ENCODE measurements at places on chromosomes 7 and 10.

DNA sequence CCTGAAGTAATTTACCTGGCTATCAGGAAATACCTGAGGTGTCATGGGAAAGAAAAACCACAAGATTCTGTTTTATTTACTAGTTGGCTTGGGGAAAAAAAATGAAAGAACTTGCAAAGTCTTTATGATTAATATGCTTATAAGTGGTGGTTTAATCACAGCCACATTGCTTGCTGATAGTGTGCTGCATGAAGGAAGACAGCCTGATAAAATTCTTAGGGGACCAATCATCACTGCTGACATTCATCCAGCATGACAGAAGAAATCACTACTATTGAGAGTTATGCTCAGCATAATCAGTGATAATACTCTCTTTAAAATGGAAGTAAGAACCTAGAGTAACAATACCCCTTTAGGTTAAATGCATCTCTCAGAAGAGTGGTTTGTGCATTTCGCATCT, 150.2 kb upstream of the LRRN3 start:
- no peak for DNase-seq

DNA sequence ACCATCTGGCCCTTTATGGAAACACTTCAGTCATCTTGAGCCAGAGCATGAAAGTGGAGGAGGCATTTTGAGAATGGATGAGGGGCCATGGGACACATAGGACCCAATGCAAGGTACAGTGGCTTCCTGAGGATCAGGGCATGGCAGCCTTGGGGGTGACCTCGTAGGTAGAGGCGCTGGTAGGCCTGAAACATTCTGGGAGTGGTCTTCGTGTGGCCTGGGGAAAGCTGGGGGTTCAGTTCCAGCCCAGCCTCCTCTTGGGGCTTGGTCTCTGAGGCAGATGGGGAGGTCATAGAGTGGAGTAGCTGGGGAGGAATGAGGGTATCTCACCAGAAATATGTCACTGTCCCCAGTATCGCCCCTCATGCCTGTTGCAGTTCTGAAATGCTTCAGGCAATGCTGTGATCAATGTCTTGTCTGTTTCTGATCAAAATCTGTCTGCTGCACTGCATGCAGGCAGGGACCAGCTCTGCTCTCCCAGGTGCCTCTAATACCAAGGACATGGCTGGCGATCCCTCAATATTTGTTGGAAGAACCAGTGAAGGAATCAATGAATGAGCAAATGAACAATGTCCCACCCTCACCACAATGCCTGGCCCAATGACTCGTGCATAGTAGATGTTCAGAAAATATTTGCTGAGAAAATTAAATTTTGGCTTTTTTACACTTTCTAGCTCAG, 90.9 kb downstream of the CHST15 start:
- DNase-seq: no peak

DNA sequence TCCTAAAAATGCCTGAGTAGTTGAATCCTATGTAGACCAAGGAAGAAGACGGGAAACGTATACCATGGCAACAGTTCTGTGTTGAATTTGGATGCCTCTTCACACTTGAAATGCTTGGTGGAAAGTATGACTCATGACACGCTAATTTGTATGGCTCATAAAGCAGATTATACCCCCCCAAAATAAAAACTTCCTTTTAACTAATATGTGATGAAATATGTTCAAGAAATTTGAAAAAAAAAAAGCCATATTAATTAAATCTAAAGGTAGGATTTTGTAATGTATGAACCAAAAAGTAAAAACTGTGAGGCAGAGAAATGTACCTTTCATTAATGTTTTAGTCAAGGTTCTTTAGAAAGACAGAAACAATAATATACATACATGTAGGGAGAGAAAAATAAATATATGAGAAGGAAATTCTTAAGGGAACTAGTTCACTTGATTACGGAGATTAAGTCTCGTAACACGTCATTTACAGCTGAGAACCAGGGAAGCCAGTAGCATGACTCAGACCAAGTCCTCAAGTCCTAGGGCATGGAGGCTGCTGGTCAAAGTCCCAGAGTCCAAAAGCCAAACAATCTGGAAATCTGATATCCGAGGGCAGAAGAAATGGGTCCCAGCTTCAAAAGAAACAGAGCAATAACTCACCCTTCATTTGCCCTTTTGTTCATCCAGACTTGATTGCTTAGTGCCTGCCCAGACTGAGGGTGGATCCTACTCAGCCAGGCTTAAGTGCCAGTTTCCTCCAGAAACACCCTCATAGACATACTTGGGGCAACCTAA, 485.1 kb downstream of the SEMA3D start:
- DNase-seq: no peak

DNA sequence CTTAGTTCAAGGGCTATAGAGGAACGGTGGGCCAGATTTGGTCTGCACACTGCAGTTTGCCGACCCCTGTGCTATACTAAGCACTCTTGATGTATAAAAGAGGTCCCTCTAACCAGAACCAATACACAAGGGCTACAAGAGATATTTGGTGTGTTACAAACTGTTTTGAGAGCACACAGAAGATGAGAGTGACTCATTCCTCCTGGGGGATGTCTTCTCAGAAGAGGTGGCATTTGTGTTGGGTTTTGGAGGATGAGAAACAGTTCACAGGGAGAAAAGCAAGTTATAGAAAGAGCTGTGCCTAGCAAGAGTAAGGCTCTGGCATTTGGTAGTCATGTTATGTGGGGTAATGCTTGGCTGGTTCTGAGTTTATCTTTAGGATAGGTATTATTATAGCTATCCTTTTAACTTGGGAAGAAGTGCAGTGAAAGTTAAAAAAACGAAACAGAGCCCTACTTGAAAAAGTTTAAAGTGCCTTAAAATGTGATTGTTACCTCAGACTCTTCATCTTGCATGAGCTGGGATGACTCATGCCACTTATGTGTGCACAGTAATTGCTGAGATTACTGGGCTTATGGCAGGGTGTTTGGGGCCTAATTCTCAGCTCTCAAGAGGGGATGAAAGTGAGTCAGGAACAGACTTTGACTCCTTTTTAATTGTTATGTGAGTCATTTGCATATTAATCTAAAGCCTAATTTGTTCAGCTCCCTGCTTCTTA, 160.4 kb downstream of the KIF20B start:
- no peak for DNase-seq

- DNase-seq: no peak
Measured at GRCh38 chr10:97928897-97929296, 79.3 kb downstream of the GOLGA7B start.

GRCh38 chr7:125555916-125556315, 626.3 kb upstream of the POT1 start:
- no peak for DNase-seq

- DNase-seq: no peak
Measured at GRCh38 chr10:132346806-132347205, 14.8 kb downstream of the LRRC27 start.

- DNase-seq: no peak
Measured at GRCh38 chr7:132476541-132476940, 99.7 kb downstream of the PLXNA4 start.

DNA sequence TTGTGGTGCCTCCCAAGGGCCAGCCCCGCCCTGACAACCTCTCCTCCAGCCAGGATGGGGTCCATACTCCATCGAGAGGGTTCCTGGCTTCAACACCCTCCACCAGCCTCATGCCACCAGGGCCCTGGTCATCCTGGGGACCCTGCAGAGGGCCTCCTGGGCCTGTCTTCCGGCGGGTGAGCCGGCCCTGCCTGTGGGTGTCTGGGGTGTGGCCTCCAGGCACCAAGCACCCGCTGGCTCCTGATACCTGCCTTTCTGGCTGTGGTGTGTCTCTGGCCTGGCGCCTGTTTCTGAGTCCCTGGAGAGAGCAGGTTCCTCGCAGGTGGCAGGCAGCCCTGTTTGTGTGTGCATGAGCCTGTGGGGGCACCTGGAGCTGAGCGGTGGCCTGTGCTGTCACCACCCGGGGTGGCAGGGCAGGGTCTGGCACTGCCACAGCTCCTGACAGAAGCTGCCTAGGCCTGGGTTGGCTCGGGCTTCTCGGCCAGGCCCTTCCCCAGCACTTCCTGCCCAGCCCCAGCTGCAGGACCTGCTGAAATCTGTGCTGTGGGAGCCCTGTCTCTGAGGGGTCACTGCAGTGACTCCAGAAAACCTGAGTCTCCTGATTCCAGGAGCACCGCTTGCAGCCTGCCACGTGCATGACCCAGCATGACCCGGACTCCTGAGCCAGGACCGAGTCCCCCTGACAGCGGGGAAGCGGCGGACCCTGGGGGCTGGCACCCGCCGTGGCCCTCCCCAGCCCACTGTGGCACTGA, 18.4 kb downstream of the ADAM8 start:
- DNase-seq: peak; percentile 36

GRCh38 chr7:129334473-129334872, 99.8 kb upstream of the STRIP2 start:
- no peak for DNase-seq

- DNase-seq: no peak
Measured at GRCh38 chr7:98241674-98242241, 10.3 kb downstream of the TECPR1 start.

DNA sequence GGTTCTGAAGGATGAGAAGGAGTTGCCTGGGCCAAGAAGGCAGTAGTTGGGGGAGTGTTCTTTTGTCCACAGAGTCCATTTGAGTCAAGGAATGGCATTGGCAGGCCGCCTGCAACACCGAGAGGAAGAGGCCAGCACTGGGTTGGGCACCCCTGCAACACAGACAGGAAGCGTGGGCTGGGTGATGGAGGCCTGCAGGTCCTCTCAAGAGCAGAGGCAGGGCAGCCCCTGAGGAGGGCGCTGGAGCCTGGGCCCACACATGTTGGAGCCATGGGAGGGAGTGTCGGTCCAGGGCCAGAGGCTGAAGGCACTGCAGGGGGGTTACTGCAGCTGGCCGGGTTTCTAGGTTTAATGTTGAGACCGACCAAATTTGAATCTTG, 137.3 kb downstream of the PTPN20 start:
- DNase-seq: no peak

GRCh38 chr10:71343392-71343773, 24.3 kb downstream of the SLC29A3 start:
- no peak for DNase-seq

DNA sequence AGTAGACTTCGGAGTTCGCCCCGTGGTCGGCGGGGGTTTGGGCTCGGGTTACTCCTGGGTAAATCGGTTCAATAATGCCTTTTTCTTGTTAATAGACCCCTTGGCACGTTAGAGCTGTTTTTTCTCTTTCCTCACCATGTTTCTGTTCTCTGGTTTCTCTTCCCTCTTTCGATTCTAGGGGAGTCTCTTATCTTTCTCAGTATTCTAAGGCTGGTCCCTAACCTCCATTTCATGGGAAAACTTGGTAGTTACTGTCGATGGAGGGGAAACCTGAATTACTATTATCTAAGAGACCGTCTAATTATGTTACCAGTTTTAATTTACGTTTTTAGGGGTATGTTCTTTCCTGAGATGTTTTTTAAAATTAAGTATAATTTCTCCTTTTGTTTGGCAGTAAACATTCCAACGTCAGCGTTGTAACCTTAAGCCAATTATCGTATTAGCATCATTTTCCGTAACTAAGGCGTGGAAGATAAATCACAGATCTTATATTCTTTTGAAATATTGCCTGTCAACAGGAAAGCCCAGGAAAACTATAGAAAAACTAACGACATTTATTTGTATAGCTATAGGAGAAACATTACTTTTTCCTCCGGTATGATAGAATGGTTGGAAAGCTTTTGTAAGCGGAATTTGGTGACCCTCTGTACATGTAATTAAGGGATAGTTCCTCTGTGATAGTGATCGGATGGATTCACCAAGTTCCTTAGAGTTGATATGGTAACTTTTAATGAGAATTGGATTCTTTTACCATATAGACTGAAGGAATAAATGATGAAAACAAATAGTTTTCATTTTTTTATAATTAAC, 847 bp downstream of the BTAF1 start:
- DNase-seq: no peak

GRCh38 chr10:94299417-94299816, 63.3 kb downstream of the NOC3L start:
- DNase-seq: no peak

- no peak for DNase-seq
Measured at GRCh38 chr10:49572594-49573114, 33.7 kb upstream of the ERCC6 start.

DNA sequence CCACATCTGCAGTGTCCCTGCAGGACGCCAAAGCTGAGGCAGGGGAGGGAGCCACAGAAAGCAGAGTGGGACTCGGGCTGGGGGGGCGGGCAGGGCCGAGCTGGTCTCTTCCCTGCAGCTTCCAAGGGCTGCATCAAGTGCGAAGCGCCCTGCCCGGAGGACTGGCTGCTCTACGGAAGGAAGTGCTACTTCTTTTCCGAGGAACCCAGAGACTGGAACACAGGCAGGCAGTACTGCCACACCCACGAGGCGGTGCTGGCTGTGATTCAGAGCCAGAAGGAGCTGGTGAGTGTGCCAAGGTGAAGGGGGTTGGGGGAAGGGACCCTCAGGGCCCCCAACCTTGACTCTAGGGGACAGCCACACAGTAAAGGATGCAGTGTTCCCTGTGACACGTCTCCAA, 16.7 kb downstream of the CLEC2L start:
- no peak for DNase-seq
